ENCODE measurements at places on chromosomes 2 and 18.
A peak's percentile ranks its signal among the peaks of the same experiment; 100 is the strongest.

GRCh38 chr2:40348665-40349064 is 103.2 kb downstream of the SLC8A1 start:
- DNase-seq = no peak

- no peak for DNase-seq
These were observed 38.2 kb upstream of the VIT start for GRCh38 chr2:36658277-36658748.

DNA sequence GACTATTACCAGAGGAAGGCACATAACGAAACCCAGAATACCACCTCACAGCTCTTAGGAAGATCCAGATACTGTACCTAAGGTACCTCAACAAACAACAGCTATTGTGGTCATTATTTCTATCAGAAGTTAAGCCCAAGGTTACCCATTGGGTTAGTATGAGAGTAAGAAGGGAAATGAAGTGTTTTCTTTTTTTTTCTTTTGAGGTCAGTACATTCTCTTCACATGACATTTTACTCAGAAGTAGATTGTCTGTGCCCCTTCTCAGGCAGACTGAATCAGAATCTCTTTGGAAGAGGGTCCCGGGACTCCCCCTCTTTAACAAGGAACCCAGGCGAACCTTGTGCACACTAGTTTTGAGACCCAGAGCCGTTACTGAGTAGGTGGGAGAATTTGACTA is 233.7 kb upstream of the CXCR4 start:
- DNase-seq = no peak

DNA sequence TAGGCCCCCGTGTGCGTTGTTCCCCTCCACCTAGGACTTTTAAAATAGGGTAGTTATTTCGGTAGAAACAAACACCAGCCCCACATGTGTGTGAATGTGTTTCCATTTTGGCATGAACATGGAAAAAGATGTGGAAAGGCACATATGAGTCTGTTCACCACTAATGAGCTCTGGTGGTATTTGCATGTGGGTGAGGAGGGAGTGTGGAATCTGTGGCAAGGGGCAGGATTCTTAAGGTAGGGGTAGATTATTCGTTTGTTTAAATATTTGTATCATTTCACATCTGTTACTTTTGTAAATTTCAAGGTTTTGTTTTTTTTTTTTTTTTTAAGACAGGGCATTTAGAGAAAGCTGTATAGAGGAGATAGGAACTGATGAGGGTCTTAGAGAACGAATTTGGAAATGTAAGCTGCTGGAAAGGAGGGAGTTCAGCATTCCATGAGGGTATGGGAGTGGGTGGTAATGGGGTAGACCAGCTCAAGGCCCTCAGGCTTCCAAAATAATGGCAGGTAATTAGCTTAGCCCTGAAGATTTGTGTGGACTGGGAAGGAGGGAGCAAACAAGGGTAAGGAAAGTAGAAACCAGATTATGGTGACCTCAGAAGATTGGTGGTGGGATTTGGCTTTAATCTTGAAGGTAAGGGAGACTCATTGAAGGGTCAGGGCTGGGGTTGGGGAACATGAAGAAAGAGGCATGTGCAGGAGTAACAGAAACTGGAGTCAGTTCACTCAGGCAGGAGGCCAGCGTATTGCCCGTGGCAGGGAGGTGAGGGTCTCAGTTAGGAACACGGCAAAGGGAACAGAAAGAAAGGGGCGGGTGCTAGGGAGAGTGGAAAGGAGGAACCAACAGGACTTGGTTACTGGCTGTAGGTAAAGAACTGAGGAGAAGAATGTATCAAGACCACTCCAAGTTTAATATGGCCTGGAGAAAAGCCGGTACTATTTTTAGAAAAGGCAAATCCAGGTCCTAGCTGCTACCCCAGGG is 123.6 kb downstream of the PLB1 start:
- no peak for DNase-seq

DNA sequence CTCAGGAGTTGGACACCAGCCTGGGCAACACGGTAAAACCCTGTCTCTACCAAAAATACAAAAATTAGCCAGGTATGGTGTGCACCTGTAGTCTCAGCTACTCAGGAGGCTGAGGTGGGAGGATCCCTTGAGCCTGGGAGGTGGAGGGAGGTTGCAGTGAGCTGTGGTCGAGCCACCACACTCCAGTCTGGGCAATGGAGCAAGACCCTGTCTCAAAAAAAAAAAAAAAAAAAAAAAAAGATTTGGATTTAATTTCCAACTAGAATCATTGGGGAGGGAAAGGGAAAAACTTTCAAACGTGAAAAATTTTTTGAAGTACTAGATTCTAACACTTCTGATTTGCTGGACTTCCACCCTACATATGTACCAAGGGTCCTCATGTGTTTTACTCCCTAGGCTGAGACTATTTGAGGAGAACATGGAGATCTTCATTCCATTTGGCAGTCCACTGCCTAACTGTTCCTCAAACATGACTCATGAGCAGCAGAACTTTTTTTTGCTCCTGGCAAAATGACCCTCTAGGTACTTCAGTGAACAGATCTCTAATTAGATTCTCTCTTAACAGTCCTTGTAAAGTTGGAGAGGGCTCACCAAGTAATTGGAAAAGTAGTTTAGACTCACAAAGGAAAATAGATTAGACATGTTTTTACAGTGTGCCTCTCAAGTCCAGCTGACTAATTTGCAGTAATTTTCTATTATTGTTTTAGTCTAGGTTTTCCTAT is 267.6 kb downstream of the METTL4 start:
- no peak for DNase-seq

DNA sequence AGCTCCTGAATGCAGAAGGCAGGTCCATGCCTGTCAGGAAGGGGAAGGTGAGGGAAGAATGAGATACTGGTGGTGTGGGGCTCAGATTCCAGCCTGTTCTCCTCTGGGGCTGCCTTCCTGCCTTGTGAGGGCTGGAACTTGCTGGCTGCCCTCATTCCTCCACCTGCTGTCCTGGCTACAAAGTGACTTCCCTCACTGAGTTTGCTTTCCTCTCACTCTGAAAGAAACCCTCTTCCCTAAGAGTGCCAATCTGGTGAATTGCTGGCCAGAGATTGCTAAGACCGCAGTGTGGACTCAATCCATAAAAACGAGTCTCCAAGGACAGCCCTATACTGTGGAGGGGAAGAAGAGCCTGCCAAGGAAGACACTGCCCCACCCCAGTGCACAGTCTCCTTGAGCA is 664.4 kb upstream of the HS6ST1 start:
- DNase-seq = no peak

GRCh38 chr2:74168739-74169138 is 9.9 kb downstream of the MOB1A start:
- no peak for DNase-seq

GRCh38 chr2:129820908-129821307 is 158.6 kb upstream of the RAB6C start:
- DNase-seq = no peak

- no peak for DNase-seq
These were observed 2.7 kb downstream of the SKOR2 start for GRCh38 chr18:47248604-47249313.

- DNase-seq = no peak
These were observed 224.4 kb upstream of the SMAD2 start for GRCh38 chr18:48154828-48155227.

- no peak for DNase-seq
These were observed 136.4 kb downstream of the SH3RF3 start for GRCh38 chr2:109265369-109265768.

- DNase-seq = no peak
These were observed 13.3 kb downstream of the BCL2L11 start for GRCh38 chr2:111134055-111134454.

GRCh38 chr18:11498821-11499220 is 110.6 kb upstream of the SLC35G4 start:
- no peak for DNase-seq

GRCh38 chr2:197760293-197760657 is 24.8 kb downstream of the BOLL start:
- DNase-seq = no peak

DNA sequence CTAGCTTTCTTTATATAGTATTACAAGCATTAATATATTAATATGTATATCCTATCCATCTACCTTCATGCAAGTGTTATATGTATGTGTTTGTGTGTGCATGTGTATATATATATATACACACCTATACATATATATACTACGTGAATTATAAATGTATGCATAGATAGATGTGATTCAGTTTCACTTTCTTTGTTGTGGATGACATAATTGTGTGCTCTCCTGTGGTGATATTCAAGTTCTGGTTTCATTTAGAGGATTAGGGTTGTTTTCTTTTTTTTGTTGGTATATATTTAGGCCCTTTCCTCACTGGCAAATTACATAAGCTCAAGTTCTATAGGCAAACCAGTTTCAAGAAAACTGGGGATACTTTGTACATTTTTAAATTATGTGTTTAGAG is 225.7 kb upstream of the FANCL start:
- no peak for DNase-seq

DNA sequence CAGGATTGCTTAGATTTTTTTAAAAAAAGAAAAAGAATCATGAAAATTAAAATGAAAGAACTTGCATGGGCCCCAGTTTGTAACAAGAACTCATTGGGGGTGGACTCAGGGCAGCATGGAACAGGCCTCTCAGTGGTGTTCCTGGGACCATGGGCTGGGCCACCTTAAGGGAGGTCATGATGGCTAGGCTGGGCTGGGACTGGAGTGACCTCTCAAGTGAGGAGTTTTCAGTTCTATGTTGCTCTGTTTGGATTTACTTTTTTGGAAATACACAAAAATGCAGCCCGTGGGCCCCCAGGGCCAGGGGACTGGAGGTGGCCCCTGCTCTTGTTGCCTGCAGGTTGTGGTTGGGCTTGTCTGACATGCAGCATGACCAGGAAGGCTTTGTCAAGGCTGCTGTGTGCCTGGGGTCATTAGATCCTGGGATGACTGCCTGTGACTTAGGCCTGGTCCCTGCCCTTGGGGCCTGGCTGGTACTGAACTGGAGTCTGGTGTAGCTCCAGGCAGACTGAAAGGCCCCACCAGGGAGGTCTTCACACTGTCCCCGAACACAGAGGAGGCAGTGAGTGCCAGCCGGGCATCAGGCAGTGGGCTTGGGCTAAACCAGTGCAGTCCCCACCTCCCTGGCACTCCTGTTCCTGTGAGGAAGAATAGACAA is 115.6 kb downstream of the GLI2 start:
- DNase-seq = no peak

DNA sequence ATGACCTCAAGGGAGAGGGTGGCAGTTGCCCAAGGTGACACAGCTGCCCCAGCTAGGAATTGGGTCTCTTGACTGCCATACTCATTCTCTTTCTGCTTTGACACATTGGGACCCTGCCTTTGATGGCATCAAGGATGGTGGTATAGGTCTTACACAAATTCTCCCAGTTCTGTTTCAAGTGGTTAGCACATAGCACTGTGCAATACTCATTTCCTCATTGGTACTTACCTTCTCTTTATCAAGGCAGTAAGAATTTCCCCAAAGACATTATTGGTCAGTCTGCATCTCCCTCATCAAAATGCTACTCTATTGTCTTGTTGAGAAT is 35.9 kb upstream of the CCDC93 start:
- no peak for DNase-seq

DNA sequence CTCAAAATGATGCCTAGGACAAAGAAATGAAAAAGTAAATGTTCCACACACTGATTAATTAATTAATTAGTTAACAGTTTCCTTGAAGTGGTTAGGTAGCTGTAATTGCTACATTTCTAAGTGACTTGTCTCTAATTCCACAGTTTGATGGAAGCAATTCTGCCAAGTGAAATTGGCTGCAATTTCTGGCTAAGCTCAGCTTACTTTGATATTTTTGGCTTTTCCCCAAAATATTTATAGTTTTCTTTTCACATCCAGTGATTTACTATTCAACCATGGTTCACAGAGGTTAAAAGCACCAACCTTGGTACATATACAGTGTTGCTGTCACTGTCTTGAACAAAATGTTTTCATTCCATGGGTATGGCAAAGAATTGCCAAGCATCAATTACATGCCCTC is 459.5 kb upstream of the CDH20 start:
- no peak for DNase-seq

- no peak for DNase-seq
These were observed 35.1 kb downstream of the TGFA start for GRCh38 chr2:70518557-70518956.

DNA sequence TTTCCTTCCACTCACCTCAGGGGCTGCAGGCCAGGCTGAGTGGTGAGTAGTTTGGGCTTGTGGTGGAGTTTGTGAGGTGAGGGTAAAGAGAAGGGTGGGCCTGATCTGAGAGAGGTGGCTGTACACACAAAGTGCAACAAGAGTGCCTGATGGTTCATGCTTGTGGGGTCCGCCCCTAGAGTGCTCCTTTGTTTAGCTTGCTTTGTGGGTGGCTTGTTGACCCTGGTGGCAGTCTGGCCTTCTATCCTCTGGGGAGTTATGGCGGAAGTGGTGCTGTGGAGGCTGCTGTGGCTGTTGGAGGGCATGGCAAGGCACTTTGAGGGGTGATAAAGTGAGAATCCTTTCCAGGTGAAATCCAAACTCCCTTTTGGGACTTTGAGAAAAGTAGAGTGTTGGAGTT is 10.6 kb downstream of the UBE2F start:
- DNase-seq = no peak

- DNase-seq = no peak
These were observed 111.8 kb downstream of the HDAC4 start for GRCh38 chr2:239288951-239289511.

DNA sequence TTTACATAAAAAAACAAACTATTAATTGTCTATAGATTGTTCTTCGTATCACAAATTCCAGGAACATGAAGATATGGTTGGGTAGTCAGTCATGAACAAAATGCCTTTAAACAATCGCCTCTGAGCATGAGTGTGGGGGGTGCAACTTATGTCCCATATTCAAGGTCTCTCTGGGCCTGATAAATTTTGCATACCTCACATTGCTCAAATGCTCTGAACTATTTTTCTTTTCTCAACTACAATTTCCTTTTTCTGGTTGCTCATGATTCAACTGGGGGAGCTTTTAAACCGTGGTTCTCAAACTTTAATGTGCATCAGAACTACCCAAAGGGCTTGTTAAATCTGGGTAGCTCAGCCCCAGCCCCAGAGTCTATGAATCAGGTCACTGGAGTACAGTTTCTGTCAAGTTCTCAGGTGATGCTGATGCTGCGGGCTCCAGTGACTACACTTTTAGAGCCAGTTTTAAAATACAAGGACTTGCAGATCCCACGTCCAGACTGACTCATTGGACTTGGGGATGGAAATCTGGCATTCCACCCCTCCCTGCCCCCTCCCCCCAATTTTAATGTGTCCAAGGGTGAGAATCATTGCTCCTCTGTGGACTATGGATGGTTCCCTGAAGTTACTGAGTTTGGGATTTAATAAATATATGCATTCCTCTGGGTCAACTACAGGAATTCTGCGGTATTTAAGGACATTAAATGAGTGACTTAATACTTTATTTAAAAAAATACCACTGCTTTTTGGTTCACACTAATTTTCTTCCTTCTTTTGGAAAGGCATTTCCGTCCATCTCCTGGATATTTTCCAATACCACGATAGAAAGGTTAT is 1.5 kb upstream of the GPD2 start:
- DNase-seq = no peak

GRCh38 chr2:31163011-31163539 is 24.8 kb upstream of the GALNT14 start:
- no peak for DNase-seq

- DNase-seq = peak; percentile 34
These were observed 78.0 kb downstream of the UPP2 start for GRCh38 chr2:158179660-158180059.
